Foreskin fibroblast (primary cell): ENCODE measurements at places on chromosomes 12 and 14.
A peak's percentile ranks its signal among the peaks of the same experiment; 100 is the strongest.

GRCh38 chr12:102539651-102540553 lies 59.5 kb upstream of the IGF1 start:
- peak; percentile 89 for DNase-seq

DNA sequence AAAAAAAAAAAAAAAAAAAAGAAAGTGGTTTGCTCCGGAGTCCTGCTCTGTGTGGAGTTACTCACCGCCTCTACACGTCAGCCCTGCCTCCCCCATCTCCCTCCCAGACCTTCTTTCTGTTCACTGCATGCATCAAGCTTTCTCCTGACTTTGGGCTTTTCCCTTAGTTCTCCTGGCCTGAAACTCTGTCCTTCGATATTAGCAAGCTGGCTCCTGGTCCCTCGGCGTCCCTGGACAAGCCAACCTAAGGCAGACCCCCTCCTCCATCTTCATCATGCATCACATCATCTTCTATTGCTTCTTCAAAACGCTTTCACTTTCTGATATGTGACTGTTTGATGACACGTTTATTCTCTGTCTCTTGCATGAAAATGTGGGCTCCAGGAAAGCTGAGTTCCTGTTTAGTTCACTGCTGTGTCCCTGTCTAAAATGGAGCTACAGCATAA lies 40.6 kb downstream of the SLC15A4 start:
- peak; percentile 23 for DNase-seq

- DNase-seq = no peak
Measured at GRCh38 chr12:21992823-21993222, 51.6 kb upstream of the ABCC9 start.

GRCh38 chr14:99257673-99258221 lies 14.2 kb downstream of the BCL11B start:
- DNase-seq = no peak

GRCh38 chr14:61203081-61203753 lies 77.9 kb downstream of the TMEM30B start:
- DNase-seq = no peak

- peak; percentile 74 for DNase-seq
Measured at GRCh38 chr12:84561351-84561750, 351.2 kb downstream of the SLC6A15 start.

DNA sequence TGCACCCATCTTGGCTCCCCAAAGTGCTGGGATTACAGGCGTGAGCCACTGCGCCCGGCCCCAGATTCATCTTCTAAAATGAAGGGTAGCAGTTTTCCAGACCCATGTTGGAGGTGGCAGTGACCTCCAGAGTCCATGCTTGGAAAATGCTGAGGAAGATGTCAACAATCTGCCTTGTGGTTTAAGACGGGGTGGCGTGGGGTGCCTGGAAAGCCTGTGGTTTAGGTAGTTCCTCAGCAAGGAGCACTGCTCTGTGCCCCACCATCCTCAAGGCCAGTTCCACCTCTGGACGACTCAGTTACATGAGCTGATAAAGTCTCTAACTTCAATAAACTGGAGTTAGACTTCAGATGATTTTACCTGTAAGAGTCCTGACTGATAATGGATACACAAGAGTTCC lies 48.6 kb downstream of the DRAM1 start:
- no peak for DNase-seq

DNA sequence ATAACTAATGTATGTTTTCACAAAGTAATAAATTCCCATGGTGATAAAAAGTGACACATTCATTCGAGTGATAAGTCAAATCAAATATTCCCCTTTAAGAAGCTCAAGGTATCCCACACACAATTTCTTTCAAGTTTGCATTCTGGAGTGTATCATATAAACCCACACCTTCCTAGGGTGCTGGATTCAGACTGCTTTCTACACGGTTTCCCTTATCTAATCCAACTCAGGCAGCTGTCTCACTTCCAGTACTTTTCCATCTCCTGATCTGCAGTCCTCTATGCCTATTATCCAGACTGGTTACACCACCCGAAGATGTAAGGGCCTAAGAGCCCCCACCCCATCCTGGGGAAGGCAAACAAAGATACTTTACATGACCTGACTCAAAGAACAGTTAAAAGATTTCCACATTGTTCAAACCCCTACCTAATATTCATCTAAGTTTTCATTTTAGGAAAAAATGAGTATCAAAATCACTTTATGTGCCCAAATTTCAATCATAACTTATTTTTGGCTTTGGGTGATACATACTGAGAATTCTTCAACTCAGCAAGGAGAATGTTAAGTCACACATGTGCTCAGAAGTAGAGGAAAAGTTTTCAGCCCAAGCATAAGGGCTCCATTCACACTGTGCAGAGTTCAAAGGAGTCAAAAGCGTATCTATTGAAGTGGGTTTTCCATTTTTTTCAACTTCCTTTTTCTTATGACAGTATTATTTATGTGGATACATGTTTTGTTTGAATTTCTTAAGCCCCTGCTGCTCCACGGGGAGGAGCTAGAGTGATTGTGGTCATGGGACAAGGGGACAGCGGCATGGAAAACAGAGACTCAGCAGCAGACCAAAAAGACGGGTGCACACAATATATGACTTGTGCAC lies 41.8 kb downstream of the CORO1C start:
- DNase-seq = peak; percentile 63

DNA sequence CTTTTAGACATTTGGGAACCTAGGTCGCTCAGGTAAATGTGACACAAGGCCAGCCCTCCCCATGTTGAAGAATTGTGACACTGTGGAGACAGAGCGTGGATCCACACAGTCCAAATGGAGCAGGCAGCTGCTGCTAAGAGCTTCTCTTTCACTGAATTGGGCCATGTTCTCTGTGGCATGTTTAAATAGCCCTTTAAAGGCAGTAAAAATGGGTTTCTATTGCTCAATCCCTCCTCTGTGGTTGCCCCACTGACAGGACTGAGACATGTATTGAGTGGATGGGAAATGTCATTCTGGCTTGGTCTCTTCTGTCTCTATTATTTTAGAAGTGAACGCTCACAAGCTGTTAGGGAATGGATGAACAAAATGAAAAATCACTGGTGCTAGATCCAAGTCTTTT lies 84.0 kb upstream of the PRICKLE1 start:
- no peak for DNase-seq

DNA sequence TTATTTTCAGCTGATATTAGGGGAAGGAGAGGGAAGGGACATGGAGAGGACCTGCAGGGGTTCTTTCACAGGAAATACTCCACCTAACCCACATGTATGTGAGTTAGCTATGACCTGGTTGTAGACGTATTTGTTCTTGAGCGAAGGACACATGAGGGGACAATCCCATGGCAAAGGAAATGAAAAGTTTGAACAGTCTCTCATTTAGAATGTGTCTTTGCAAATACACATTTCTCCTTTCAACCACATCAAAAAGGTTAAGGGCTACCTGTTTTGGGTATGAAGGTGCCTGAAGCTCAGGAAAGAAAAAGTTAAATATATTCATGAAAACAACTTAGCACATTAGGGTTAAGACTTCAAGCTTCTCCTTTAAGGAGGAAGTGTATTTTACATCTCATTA lies 7.4 kb downstream of the PYGL start:
- no peak for DNase-seq

- peak; percentile 11 for DNase-seq
Measured at GRCh38 chr12:44875954-44876543, at the start of gene NELL2. Gene NELL2, minus strand, starts transcription at chr12:44876315. Its CDS starts 446 bp downstream, at chr12:44875869.

DNA sequence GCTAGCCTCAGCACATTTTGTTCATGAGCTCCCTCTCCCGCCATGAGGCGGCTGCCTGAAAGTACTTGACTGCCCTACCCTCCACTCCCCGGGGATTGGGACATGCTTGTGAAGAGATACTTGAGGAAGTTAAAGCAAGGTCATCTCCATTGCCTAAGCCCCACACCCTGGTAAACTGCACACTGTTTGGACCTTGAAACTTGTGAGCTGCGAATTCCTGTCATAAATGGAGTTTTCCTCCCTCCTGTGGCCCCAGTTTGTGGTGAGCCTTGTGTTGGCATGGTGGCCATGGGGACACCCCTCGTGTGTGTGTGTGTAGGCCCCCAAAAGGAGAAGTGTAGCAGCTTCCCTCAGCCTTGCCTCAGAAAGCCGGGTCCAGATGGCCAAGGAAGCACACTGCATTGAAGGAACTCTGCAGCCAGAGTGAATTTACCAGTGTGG lies 395.5 kb downstream of the ZFP36L1 start:
- no peak for DNase-seq

GRCh38 chr14:105223260-105223659 lies 25.1 kb upstream of the BTBD6 start:
- no peak for DNase-seq

- DNase-seq = no peak
Measured at GRCh38 chr14:26204366-26204727, 393.5 kb downstream of the NOVA1 start.

DNA sequence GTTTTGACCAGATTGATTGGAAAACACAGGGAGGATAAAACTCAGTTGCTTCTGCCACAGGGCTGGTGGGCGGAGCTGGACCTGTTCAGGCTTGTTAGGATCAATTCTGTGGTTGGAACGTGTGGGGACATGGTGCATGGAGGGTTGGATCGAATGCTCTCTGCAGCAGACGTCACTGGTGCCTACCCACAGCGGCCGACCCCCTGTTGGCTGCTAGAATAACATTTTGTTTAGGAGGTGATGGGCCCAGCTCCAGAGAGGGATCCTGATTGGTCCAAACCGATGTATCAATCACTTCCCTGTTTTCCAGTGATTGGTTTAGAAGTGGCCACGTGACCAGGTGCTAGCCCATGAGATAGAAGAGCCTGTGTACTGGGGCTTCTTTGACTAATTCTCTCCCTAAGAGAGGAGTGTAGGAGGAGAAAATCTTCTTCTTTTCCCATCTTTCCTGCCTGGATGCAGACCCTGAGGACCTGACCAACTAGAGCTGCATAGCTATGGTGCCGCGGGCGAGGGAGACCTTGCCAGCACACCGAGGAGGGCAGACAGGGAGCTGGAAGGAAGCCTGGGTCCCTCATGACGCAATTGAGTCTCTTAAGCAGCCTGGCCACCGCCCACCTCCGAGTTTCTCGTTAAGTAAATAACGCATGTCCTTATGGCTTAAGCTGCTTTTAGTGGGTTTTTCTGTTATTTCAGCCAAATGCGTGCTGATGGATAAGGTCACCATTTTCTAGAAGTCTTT lies 163.5 kb downstream of the AACS start:
- no peak for DNase-seq

- DNase-seq = no peak
Measured at GRCh38 chr12:58965568-58965967, 45.3 kb upstream of the LRIG3 start.

GRCh38 chr12:123936956-123937706 lies 35.5 kb downstream of the CCDC92 start:
- DNase-seq = no peak

DNA sequence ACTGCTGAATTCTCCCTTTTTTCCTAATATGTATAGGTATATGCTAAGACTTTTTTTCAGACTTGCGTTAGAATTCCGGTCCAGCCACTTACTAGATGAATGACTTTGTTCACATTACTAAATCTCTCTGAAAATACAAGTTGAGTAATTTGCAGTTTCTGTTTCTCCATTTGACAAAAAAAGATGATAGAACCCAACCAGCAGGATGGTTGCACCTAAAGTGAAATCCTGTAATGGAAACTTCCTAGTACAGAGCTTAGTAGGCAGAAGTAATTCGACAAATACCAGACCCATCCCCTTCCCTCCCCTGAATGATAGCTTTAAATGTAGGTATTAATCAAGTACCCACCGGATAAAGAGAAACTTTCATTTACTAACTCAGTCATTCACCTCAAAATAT lies 113.6 kb upstream of the RAP1B start:
- no peak for DNase-seq

DNA sequence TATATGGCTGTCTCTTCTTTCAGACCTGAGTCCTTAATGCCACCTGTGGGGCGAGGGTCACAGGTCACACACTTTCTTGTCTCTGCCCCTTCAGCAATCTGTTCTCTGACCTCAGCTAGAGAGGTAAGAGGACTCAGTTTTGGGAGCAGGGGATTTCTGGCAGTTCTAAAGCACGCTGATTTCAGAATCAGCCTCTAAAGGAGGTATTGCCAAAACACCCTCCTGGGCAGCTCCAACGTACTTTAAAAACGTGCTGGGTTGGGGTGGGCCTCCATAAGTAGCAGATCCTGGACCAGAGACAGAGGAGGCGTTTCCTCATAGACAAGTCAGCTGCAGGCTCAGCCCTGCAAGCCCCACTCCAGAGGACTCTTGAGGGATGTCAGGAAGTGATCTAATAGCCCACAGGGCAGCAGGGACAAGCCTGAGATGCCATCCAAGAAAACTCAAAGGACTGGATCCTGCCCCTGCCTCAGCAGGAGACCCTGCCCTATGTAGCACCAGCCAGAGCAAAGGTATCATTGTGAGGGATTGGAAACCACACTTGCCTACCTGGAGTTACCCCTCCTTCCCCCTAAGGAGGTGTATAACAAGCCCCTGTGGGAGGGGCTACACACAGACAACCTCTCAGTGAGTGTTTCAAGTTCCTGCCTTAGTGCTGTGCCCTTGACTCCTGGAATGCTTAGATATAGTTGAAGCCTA lies 8.5 kb downstream of the CTDSP2 start:
- peak; percentile 93 for DNase-seq

- DNase-seq = no peak
Measured at GRCh38 chr14:81070511-81070910, 115.1 kb downstream of the TSHR start.

- DNase-seq = no peak
Measured at GRCh38 chr12:78457938-78458337, 406.6 kb upstream of the SYT1 start.

DNA sequence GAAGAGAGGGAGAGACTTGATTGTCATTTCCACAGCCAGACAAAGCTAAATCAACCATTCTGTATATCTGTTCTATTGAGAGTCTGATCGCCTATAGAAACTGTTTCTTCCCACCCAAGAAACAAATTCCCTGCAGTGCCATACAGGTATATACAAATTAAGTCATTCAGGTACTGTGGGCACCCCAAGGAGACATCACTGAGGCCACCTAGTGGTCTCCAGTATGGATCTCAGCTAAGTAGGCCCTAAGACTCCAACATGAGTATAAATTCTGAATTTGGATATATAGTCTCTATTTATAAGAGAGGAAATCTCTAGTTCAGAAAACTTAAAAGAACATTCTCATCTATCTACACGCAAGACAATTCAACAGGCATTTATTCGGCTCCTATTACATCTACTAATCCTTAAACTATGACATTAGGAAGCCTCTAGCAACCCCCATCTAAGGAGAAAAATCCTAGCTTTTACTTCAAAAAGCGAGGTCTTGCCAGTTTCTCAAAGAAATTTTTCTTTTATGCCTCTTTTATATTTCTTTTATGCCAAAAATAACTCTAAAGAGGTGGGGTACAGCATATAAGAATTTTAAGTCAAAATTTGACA lies 62.6 kb downstream of the DCAF5 start:
- DNase-seq = no peak

DNA sequence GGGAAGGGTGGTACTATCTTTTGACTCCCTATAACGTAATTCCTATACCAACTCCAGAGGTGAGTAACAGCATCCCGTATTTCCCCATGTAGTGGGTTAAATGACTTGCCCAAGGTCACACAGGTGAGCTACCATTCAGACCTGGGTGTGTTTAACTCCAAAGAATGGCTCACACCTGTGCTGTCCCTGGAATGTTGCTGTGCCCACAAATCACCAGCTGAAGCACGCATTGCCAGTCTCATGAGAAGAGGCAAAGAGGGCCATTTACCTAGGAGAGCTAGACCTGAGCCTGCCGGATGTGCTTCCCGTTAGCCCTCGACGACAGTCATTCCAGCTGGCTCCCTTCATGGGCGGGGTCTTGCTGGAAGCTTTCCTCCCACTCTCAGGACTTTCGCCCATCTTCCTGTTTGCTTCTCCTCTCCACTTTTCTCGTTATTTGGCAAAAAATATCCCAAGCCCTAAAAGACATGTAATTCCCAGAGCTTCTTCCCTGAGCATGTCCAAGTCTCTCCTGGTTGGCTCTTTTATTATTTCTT lies 106.6 kb upstream of the VASH1 start:
- no peak for DNase-seq
